ENCODE measurements at places on chromosomes 2 and 18.

GRCh38 chr2:96768083-96768561 is 7.4 kb downstream of the CNNM4 start:
- no peak for DNase-seq

DNA sequence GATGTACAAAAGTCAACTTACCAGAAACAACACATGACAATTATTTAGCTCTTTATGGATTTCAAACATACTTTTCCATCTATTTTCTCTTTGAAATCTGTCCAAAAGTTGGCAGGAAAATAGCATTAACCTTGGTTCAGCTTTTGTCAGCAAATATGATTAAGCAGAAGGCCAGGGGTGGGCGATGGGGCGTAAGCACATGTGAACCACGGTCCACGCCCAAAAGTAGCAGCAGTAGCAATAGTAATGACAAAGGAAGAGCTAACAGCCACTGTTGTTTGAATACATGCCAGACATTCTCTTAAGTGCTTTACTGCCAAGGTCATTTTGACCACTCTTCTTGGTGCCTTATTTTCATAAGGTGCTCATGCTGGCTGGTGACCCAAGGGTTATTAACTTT is 73.5 kb downstream of the ANTXR1 start:
- no peak for DNase-seq

DNA sequence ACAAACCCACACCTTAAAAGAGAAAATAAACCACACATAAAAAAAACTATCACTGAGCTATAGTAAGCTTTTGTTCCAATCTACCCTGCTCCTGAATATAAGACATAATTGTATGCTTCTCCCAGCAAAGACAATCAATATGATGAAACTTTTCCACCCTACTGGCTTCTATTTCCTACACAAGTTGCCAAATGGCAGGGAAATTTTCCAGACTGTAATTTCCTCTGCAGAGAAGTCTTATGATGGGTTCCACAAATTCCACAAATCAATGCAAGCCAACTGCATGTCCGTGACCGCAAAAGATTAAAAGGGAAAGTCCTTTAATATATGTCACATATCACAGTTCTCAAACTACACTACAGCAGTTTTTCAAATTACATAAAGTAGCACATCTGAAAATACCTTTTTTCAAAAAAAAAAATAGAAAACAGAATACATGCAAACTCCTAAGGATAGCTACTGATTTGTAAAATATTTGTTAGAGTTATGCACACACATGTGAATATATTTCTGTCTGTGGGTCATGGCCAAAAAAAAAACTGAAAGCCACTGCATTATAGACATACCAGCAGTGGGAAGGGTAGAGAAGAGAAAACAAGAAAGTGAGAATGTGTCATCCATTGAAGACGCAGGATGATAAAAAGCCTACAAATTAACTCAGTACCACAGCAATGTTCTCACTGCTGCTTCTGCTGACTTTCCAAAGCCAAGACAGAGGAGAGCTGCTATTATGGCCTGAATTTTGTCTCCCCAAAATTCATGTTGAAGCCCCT is 61.4 kb downstream of the RPL31 start:
- DNase-seq: no peak

GRCh38 chr2:8134473-8134932 is 547.4 kb upstream of the ID2 start:
- no peak for DNase-seq

DNA sequence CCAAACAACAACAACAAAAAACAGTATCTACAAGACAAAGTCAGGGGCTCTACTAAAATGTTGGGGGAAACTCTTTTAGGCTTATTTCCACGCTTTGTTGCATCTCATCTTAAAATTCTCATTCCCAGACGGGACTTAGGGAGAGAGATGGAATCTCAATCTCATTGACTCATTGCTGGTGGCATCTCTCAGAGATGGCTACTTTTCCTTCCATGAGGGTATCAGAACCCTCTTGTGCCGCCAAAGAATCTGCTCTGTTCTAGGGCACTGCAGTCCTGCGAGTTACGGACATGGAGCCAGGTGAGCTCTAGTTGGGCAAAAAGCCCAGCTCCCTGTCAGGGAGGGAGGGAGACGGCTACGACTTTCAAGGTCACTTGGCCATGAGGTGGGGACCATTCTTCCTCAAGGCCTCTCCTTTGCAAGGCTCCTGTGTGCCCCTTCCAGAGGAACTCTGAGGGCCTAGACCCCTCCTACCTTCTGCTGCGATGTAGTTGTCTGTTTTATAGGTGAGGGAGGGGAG is 68.0 kb downstream of the MYCN start:
- no peak for DNase-seq

GRCh38 chr2:156892467-156893281 is 364.8 kb upstream of the GALNT5 start:
- no peak for DNase-seq

DNA sequence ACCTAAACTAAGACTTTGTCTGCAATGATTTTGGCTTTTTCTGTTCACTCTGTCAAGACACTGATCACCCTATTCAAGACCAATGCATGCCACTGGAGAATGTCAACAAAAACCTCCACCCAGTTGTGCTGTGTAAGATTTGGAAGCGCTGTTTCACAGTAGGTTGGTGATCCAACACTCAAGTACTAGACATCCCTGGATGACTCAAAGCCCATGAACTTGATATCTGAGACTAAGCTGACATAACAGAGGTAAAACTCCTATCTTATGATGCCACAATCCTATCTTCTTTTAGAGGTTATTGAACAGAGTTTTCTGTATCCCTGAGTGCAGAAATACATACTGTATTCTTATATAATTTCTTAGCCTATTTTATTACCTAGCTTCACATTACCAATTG is 251.3 kb upstream of the ETAA1 start:
- no peak for DNase-seq

GRCh38 chr2:112149866-112150435 is 11.8 kb downstream of the FBLN7 start:
- no peak for DNase-seq

- no peak for DNase-seq
Measured at GRCh38 chr2:167965907-167966761, 281.3 kb downstream of the STK39 start.

GRCh38 chr2:74836675-74837401 is 2.9 kb downstream of the HK2 start:
- DNase-seq: no peak

DNA sequence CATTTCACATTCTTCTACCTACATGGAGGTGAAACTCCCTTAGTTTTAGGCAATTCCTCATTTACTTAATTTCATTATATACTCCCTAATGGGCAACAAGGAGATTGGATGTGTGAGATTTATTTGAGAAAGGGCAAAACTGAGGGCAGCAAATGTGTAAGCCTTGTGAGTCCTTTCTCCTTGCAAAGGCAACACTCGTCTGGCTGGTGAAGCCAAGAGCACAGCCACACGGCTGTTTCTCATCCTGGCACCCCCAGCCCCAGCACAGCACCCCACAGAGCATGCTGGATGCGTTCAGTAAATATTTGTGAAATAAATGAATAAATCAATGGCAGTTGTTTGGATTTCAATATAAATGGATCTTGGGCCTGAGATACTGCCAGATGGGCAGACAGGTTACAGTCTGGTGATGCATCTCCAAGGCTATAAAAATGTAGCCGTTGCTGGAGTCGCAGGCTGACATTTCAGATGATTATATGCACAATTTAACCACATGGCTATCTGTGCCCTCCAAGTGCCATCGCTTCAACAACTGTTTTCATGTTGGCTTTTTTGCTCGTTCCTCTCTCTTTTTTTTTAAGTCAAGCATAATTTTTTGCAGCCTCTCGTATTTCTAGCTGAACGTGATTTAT is 154.1 kb upstream of the REV1 start:
- DNase-seq: no peak

DNA sequence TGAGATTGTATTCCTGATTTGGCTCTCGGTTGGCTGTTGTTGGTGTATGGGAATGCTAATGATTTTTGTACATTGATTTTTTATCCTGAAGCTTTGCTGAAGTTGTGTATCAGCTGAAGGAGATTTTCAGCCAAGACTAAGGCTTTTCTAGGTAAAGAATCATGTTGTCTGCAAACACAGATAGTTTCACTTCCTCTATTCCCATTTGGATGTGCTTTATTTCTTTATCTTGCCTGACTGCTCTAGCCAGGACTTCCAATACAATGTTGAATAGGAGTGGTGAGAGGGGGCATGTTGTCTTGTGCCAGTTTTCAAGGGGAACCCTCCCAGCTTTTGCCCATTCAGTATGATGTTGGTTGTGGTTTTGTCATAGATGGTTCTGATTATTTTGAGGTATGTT is 90.4 kb downstream of the CYP26B1 start:
- no peak for DNase-seq

DNA sequence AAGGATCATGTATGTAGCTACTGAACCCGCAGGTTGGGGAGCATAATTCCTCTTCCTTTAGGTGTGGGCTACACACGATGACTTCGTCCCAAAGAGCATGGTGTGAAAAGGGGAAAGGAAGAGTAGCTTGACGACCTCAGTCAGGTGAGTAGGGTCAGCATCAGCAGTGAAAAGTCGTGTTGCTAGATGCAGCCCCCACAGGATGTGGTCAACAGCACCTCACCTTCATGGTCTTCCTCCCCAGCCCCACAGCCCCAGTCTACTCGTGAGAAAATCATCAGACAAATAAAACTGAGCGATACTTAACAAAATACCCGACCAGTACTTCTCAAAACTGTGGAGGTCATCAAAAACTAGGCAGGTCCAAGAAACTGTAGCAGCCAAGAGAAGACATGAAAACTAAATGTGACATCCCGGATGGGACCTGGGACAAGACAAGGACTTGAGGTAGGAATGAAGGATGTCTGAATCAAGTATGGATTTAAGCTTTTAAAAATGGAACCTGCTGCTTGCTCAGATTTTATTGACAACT is 77.5 kb upstream of the NFATC1 start:
- no peak for DNase-seq
